Activated CD4-positive, CD25-positive, alpha-beta regulatory T cell treated with anti-CD3 and anti-CD28 coated beads, Interleukin-2, amount 50 U/mL, for 16 hours (primary cell): ENCODE measurements at places on chromosomes 4 and X.

- no peak for DNase-seq
Measured at GRCh38 chrX:38768079-38768478, 33.2 kb upstream of the MID1IP1 start.

DNA sequence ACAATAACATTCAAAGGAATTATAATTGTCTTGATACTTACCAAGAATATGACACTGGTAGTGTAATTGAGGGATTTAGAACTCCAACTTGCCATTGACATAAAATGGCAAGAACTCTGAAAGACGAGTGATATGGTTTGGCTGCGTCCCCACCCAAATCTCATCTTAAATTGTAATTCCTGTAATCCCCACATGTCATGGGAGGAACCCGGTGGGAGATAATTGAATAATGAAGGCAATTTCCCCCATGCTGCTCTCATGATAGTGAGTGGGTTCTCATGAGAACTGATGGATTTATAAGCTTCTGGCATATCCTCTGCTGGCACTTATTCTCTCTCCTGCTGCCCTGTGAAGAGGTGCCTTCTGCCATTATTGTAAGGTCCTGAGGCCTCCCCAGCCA, 1536.4 kb downstream of the TECRL start:
- DNase-seq = no peak

DNA sequence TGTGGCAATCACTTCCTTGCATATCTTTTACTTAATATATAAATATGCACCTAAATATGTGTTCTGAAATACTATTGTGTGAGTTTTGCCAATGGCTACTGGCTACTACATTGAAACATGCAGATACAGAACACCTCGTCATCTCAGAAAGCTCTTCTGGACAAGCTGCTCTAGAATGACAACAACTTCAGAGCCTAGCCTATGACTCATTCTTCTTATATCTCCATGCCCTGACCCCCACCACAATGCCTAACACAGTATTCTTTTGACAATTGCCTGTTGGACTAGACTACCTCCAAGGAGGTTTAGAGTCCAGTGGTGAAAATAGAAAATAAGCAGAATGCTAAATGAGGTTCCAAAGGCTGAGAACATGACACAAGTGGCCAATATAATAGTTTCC, 17.6 kb upstream of the DMP1 start:
- no peak for DNase-seq

- no peak for DNase-seq
Measured at GRCh38 chr4:40140196-40140595, 56.6 kb upstream of the RHOH start.

DNA sequence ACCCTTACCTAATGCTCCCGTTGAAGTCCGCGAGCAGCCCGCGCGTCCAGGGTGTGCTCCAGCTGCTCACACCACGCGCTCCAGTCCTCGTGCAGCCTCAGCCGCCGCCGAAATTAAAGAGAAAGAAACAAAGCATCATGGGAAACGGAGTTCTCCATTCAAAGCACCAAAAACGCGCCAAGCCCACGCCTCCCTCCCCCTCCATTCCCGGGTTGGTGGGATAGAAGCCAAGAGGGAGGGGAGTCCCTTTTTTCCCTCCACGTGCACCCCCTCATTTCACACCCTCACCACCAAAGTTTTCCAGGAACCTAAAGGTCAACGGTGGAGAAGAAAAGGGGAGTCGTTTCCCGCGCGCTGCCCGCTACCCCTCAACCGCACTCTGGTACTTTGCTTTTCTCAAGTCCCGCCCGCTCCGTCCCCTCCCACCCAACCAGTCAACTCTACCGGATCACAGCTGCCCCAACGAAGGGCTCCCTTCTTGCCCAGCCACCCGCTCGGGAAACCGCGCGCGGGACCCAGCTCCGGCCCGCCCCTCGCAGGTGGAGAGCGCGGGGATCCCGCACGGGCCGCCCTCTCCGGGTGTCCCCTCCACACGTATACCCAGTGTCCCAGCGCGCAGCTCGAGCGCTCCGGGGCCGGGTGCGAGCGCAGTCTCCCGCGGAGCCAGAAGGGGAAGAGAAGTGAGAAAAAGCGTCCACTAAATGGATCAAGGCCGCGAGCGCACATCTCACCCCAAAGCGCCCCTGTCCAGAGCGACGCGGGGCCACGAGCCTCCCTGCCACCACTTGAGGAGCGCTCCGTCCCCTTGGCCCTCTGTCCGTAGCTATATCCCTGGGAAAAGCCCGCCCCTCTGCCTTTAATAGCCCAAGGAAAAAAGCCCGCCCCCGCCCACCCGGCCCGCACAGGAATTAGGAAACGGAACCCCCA, 65.1 kb upstream of the CCDC160 start:
- DNase-seq = no peak

- no peak for DNase-seq
Measured at GRCh38 chr4:89110541-89110985, 770 bp upstream of the TIGD2 start.

DNA sequence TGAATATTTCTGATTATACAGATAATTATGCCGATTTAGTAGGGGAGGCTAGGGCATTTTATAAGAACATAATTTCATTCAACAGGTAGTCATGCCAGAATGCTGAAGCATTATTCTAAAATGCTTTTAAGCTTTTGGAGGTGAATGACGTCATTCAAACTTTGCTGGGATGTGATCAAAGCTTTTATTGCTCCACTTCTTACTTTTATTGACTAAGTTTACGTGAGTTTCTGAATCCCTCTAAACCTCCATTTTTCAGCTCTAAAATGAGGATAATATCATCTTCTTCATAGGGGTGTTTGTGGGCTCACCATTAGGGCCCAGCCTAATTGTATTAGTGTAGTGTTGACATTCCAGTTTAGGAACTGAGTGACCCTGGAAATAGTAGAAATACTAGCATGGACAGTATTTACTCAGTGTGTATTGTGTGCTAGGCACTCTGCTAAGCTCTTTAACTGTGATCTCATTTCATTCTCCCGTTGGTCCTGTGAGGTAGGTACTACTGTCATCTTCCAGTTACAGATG, 3.0 kb downstream of the WWC2 start:
- no peak for DNase-seq

DNA sequence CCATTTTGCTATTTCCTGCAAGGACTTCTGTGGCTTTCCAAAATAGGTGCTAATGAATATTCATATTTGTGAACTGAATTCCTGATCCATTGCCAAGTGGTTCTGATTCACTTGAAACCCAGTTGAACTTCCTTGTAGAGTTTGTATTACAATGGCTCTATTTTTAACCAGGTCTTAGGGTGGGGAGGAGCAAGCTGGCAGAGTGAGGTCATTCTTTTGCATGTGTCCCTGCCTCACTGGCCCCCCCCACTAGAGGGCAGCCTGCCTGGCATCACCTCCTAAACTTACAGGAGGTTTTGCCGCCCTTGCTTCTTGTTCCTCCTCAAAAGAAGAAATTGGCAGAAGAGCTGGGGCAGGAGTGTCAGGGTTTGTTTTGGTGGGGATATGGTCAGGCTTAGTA, 10.5 kb downstream of the PTTG2 start:
- DNase-seq = peak; percentile 18

DNA sequence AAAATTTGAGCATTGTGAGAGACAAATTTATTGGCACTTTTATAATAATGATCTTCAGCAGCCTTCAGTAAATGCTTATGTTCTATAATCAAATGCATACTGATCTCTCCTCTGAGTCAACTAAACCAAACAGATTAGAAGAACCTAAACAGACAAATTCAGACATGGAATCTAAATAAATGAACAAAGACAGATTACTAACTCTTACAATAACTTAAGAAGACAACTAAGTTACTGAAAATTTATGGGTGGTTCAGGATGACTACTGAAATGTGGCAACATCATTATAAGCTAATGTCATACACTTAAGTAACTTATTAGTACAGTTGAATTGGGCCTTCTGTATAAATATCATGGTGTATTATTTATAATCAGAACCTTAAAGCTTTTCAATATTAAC, 127.3 kb downstream of the NEK1 start:
- DNase-seq = no peak

- no peak for DNase-seq
Measured at GRCh38 chr4:177385576-177386277, 56.5 kb downstream of the AGA start.
